Nephron progenitor cell (in vitro differentiated cells): ENCODE measurements at places on chromosomes 1 and 21.

GRCh38 chr21:38999161-38999560, 184.1 kb downstream of the PSMG1 start:
- DNase-seq = no peak

DNA sequence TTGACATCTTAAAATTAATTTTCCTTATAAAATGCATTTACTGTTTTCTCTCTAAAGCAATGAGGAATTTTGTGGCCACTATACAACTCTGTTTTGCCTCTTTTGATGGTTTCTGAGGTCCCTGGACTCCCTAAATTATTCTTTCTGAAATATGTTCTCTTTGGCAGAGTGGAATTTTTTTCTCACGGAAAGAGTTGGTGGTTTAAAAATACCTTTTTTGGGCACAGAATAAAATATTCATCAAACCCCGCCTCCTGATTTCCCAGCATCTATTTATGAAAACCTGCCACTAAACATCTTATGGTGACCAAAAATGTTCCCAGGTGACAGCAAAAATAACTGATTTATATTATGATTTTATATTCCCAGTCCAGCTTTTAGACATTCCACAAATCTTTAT, 165.3 kb upstream of the SYT6 start:
- DNase-seq = no peak

GRCh38 chr1:199691540-199691939, 336.0 kb upstream of the NR5A2 start:
- DNase-seq = no peak

GRCh38 chr1:198449261-198449660, 91.2 kb downstream of the ATP6V1G3 start:
- no peak for DNase-seq

DNA sequence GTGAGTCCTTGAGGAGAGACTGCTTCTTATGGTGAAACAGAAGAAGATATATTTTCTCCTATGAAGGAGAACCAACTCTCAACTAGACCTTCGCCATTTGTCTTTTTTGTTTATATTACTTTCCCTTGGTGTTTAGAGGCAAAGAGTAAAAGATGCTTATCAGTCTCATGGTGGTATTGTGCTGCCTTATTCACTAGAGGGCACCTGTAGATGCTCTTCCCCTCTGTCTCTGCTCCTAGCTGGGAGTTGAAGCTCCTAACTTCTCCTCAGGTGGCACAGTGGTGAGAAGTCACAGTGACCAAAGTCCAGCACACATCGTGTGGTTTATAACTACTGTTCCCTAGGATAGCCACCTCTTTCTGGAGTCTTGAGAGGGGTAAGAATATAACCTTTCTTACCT, 1359.6 kb downstream of the PLA2G4A start:
- no peak for DNase-seq

DNA sequence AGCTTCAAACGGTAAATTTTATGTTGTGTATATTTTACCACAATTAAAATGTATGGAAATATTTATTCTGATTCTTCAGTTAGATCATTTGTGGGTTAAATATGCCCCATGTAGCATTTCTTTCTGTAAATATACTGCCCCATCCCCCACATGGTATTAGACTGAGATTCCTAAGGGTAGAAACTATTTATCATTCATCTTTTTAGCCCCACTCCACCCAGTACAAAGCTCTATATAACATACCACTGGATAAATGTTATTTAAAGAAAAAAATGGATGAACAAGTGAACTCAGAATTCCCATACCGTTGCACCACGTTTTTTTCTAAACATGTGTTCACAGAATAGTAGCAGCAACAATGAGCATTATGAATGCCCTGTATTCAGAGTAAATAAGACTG, 234.0 kb upstream of the IRF2BP2 start:
- DNase-seq = no peak

GRCh38 chr21:27818847-27819246, 852.0 kb upstream of the ADAMTS5 start:
- no peak for DNase-seq

GRCh38 chr1:169348383-169349036, 19.1 kb downstream of the NME7 start:
- peak; percentile 12 for DNase-seq

- DNase-seq = no peak
These were observed 154.3 kb downstream of the GLUL start for GRCh38 chr1:182237329-182237728.

GRCh38 chr1:235067396-235068157, 61.1 kb downstream of the TOMM20 start:
- DNase-seq = no peak

- DNase-seq = no peak
These were observed 45.5 kb downstream of the TP73 start for GRCh38 chr1:3697810-3698209.

- no peak for DNase-seq
These were observed 57.8 kb downstream of the HS2ST1 start for GRCh38 chr1:86972262-86972661.

DNA sequence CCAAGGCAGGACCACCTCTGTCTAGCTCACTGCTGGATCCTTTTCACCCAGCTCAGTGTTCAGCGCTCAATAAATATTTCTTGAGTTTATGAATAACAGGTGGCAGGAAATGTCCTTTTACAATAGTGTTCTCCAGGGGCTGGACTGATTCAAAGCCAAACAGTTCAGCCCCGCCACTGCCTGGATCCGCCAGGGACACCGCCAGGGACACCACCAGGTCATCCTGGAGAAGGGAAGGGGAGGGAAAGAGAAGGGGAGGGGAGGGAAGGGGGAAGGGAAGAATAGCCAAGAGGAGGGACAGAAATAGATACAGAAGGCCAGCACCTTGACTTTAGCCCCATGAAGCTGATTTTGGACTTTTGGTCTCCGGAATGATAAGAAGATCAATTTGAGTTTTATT, 255.6 kb downstream of the GRIK3 start:
- DNase-seq = no peak

- DNase-seq = no peak
These were observed 87.6 kb downstream of the PSMG1 start for GRCh38 chr21:39095681-39096080.

DNA sequence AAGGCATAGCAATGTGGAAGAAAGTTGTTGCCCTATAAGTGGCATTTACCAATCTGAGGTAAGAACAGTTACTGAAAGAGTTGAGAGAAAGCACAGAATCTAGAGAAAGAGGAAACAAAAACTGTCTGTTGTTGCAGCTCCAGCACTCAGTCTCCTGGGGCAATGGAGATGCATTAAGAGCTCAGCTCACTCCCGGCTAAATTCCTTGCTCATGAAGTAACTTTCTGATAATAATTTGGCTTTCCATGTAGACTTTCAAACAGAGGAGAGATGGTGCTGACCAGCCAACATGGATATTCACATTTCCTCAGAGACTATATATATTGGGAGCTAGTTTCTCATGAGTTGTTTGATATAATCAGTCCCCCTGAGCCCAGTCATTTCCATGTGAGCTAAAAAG, 135.3 kb downstream of the GDAP2 start:
- DNase-seq = no peak

GRCh38 chr1:185846672-185847444, 112.7 kb downstream of the HMCN1 start:
- DNase-seq = no peak

DNA sequence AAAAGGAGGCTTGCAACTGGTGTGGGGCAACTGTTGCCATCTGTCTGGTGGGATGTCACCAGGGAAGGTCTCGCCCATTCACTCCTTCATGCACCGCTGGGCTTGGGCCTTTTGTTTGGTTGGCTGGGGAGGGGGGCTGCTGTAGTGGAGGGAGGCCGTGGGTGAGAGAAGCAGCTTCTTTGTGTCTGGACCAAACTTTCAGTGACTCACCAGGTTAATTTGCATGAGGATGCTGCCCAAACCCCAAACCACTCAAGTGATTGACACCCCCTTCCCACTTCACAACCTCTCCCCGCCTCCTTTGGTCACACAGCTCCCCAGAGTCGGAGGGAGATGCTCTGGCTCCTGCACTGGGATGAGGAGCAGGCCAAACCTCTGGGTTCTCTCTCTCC, 19.7 kb downstream of the BTG2 start:
- peak; percentile 46 for DNase-seq

- DNase-seq = no peak
These were observed 58.3 kb upstream of the SDC3 start for GRCh38 chr1:30966690-30967369.

GRCh38 chr1:66375125-66375524, 158.8 kb upstream of the SGIP1 start:
- DNase-seq = no peak

- no peak for DNase-seq
These were observed 28.0 kb upstream of the NID1 start for GRCh38 chr1:236092899-236093298.

GRCh38 chr1:36436821-36437220, 13.4 kb downstream of the OSCP1 start:
- no peak for DNase-seq

- DNase-seq = no peak
These were observed 44.7 kb upstream of the LAX1 start for GRCh38 chr1:203720242-203720641.

DNA sequence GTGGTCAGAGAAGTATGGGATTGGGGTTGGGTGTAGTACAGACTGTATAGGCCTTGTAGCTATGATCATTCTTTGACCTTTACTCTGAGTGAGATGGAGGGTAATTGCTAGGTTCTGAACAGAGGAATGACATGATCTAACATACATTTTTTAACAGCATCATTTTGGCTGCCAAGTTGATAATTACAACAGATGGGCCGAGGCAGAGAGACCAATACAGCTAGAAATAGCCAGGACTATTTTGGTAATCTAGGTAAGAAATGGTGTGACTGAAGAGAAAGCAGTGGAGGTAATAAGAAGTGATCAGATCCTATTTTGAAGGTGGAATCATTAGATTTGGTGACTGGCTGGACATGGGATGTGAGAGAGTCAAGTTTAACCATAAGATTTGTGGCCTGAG, 43.5 kb downstream of the RPAP2 start:
- DNase-seq = no peak

- no peak for DNase-seq
These were observed 28.9 kb downstream of the MAP10 start for GRCh38 chr1:232834066-232834465.

GRCh38 chr1:67298762-67299161, 8.9 kb upstream of the IL12RB2 start:
- DNase-seq = no peak

GRCh38 chr1:118123116-118123839, 61.8 kb downstream of the SPAG17 start:
- DNase-seq = no peak

DNA sequence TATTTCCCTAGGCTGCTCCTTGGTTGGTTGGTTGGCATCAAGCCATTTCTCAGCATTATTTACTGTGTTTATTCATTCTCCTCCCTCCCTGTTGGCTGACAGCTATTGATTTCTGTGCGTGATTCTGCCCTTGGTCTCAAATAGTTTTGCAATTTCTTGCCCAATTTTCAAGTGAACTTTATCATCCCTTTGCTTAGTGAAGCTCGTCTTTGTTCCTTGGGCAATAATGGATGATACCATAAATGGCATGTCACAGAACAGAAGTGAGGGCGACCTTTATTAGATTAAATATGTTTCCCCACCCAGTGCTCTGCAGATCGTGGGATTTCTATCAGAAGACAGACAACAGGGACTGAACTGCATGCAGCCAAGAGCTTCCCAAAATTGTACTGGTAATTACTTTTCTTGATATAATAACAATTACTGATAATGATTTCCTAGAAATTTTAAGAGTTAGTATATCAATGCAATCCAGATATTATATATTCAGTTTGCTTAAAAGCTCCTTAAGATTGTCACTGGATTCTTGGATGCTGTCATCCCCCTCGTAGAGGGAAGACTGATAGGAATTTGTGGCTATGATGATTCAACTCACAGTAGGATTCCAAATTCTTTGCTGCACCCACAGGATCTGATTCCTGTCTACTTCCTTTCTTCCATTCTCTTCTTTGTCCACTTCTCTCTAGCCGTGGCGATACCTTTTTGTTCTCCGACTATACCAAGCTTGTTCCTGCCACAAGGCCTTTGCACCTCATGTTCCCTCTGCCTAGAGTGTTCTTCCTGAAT, 122.1 kb upstream of the KAZN start:
- DNase-seq = no peak

GRCh38 chr21:44630440-44630839, 3.5 kb downstream of the KRTAP10-9 start:
- no peak for DNase-seq
